MM.1S (cell line): ENCODE measurements at places on chromosomes 4 and X.

DNA sequence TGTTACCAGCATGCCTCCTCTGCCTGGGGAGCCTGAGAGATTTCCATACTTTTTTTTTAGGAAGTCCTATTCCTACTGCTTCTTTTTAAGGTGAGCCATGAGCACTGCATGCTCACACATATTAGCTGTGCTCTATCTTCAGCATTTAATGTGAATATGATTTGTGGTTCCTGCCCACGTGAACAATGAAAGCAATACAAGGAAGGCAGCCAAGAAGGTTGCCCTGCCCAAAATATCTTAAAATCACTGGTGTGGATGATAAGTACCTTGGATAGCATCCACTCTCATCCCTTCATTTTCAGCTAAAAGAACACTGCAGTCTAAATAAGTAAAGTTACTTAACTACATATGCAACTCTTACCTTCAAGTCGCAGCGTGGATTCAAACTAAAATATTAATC is 607.5 kb downstream of the PACRGL start:
- DNase-seq: no peak

DNA sequence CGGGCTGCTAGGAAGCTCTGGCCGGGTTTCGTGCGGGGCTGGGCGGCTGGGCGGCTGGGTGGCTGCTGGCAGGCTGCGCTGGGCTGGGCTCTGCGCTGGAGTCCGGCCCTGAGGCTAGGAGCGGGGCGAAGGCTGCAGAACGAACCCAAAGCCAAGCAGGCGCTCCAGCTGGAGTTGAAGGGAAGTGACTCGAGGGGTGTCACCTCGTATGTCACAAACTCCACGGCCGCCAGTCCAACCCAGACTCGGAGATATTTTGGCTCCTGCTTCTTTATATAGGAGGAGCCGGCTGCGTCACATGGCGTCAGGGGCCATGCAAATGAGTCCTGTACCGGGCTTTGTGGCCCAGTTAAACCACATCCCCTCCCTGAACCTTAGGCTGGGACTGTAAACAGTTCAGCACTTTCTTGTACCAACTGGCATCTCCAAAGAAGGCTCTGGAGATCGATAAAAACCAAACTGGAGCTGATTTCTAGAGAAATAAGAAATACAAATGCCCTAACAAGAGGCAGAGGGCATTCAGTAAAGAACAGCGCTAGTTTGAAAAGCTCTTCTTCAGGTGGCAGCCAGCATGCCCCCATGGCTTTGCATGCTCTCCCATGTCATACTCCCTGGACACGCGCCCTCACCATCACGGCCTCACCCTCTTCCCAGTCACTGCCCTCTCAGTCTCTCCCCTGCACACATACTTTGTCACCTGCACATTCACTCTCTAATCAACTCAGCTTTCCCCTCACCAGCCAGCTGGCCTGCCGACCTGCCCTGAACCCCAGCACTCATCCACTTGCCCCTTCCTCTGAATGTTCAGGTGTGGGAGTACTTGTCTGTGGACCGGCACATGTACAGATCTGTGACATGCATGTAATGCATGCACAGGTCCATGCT is 58.5 kb downstream of the TSC22D3 start:
- peak; percentile 94 for DNase-seq

GRCh38 chr4:138553001-138553845 is 311.1 kb upstream of the SLC7A11 start:
- DNase-seq: no peak

DNA sequence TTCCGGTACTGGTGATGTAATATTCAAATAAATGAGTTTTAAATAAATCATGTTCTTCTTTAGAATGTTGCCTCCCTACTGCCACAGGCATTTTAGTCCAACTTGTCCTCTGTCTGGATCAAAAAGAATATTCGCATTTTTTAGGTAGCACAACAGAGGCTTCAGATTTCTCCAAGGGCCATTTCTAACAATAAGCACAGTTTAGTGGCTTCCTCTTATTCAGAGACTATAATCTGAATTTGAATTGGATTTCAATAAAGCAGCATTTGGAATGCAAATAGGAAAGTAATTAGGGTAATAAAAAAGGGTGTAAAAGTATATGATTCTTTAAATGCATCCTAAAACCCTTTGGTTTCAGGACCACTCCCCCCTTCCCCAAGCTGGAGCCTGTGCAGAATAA is 167.9 kb upstream of the GLRA2 start:
- no peak for DNase-seq

DNA sequence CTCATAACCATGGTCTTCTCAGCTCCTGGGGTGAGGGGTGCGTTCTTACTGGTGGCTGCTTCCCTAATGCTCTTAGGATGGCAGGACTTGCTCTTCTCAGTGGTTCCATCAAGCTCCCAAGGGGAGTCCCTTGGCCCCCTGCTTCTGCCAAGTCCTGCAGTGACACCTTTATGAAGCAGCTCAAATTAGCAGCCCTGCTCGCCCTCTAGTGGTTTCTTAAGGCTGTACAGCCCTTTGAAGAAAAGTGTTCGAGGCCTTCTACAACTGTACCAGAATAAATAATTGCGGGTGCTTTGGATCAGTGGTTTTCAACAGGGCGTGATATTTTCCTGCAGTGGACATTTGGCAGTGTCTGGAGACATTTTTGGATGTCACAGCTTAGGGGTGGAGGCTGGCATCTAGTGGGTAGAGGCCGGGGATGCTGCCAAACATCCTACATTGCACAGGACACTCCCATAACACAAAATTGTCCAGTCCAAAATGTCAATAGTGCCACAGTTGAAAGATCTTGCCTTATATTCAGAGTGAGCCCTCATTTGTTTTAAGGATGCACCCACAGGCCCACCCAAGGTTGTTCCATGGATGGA is 204.7 kb upstream of the S100G start:
- peak; percentile 38 for DNase-seq

DNA sequence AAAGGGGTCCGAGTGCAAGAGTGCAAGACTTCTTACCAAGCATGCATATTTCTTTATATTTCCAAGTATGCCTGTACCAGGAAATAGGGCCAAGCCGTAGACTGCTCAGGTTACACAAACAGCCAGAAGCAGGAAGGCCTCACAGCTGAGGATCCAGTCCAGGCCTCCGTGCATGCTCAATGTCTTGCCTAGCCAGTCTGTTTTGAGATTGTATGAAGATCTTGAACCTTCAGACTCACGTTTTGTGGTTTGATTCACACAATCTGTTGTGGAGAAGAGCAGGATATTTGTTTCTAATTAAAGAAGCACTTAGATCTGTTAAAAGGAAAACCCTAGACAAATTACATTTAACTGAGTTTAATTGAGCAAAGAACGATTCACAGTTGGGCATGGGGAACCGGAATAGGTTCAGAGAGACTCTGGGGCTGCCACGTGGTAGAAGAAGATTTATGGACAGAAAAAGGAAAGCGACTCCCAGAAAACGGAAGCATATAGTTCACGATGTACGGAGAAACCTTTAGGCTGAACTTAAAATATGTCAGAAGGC is 1.2 kb downstream of the MGST2 start:
- no peak for DNase-seq

- DNase-seq: no peak
Observed at GRCh38 chr4:33996075-33996718, 2248.1 kb downstream of the ARAP2 start.

GRCh38 chrX:130793975-130794374 is 109.0 kb downstream of the ENOX2 start:
- no peak for DNase-seq

DNA sequence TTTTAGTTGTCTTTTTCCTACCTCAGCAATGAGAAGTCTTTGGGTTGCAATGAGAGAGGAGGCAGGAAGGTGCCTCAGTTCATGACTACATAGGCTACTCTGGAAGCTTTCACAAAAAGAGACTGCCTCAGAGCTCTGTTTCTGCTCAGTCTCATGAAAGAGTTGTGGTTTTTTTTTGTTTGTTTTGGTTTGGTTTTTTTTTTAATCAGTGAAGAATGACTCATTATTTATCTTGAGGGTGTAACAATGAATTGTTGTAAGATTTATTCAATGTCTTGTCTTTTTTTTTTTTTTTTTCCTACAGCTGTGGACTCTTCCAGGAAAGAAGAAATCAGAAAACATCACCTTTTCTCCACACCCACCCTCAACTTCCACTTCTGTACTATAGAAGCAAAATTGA is 67.5 kb upstream of the CXCL13 start:
- DNase-seq: peak; percentile 58
